ENCODE measurements at places on chromosomes 11 and 22.

- no peak for DNase-seq
Measured at GRCh38 chr22:19565382-19566278, 41.4 kb upstream of the CLDN5 start.

- DNase-seq = no peak
Measured at GRCh38 chr22:40485813-40486667, 115.6 kb downstream of the SGSM3 start.

DNA sequence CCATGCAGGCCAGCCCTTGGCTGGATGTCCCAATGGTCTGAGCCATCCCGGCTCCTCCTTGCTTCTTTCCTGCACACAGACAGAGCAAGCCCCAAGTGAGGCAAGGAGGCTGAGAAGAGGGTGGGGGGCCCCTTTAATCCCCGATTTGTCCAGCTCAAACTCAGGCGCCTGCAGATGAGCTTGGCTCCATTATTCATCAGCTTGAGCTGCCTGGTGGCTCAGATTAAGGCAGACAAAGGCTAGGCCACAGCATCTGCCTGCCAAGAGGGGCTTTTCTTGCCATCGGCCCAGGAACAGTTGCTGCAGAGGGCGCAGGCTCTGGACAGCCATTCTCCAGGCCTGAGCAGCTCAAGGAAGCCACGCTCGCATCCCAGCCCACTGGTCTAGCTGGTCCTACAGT is 35.4 kb downstream of the LMO1 start:
- no peak for DNase-seq

GRCh38 chr11:116721988-116722387 is 50.8 kb downstream of the BUD13 start:
- DNase-seq = no peak

GRCh38 chr11:47538741-47539565 is 14.0 kb downstream of the CELF1 start:
- no peak for DNase-seq

DNA sequence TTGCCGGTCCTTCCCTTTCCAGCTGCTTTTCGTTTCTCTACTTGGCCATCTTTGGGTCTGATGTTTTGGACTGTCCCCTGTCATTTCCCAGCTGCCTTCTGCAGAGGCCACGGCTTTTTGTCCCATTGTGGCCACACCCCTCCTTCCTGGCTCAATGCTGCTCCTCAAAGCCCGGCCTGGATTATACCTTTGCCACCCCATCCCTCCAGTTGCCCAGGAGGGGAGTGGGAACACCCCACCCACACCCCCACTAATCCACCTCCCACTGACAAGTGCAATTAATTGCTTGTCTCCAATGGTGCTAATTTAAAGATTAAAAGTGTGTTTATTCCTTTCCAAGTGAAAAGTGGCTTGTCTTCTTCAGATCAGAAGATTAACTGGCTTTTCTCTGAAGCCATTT is 34.2 kb upstream of the CSNK2A3 start:
- no peak for DNase-seq

DNA sequence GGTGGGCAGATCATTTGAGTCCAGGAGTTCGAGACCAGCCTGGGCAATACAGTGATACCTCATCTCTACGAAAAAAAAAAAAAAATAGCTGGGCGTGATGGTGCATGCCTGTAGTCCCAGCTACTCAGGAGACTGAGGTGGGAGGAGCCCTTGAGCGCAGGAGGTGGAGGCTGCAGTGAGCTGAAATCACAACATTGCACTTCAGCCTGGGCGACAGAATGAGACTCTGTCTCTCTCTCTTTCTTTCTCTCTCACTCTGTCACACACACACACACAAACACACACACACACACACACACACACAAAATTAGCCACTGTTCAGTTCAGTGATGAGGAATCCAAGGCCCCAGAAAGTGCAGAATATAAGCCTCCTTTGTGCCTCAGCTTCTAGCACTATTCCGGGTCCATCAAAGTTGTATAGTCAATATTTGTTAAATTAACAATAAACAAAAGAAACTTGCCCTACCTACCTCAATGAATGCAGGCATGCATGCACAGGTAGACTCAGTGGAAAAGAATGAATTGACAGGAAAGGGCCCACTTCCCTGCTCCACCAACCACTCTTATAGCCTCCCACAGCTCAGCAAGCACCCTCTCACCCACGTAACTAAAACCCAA is 3.9 kb upstream of the SMIM35 start:
- DNase-seq = no peak

DNA sequence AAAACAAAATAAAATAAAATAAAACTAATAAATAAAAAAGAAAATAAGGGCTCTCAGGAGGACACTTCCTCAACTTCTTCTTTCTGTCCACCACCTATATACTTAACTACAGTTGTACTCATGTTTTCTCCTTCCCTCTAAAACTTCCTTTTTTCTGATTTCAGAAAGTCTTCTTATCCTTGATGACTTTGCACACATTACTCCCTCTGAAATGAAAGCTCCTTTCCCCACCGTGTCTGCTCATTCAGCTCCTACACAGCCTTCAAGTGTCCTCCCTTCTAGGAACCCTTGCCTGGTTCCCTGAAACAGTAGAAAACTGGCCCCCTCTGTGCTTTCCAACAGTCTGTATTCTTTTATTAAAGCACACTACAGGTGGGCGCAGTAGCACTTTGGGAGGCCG is 18.3 kb upstream of the DDX17 start:
- DNase-seq = no peak

Data from CD4-positive, alpha-beta T cell treated with Interleukin-17A for 4 hours (primary cell).